ENCODE measurements at places on chromosomes 5 and 9. TPM values are rescaled to one million over a fixed set of nuclear protein-coding genes. Genes with fewer than 3 reads are reported as not detected.

- no peak overlapping the region for H3K4me3 ChIP-seq
- H3K27me3 ChIP-seq = no peaks in the 10 kb centered on the region
- no peak overlapping the region for H3K27ac ChIP-seq
- H3K36me3 ChIP-seq = no peaks in the 10 kb centered on the region
- H3K4me1 ChIP-seq = peaks cover 58% of the 10 kb centered on the region
Observed at GRCh38 chr5:32156635-32157034, 17.5 kb downstream of the GOLPH3 start.

DNA sequence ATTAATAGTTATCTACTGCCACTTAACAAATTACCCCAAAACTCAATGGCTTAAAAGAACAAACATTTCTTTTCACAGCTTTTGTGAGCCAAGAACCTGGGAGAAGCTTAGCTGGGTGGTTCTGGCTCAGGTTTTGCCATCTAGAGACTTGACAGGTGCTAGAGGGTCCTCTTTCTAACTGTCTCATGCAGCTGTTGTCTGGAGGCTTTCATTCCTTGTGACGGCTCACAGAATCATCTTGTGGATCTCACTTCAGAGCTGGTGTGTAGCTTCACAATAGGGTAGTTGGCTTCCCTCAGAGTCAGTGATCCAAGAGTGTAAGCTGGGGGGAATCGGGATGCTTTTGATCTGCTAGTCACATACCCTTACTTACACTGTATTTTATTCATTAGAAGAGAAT is 81.2 kb upstream of the APC start:
- H3K27me3 ChIP-seq = no peaks in the 10 kb centered on the region
- H3K27ac ChIP-seq = no peak overlapping the region
- DNase-seq = no peak
- no peaks in the 10 kb centered on the region for H3K36me3 ChIP-seq
- no peaks in the 10 kb centered on the region for H3K4me1 ChIP-seq

- H3K27ac ChIP-seq = no peak overlapping the region
- H3K4me3 ChIP-seq = no peak overlapping the region
- H3K36me3 ChIP-seq = no peaks in the 10 kb centered on the region
- DNase-seq = no peak
- no peaks in the 10 kb centered on the region for H3K27me3 ChIP-seq
Observed at GRCh38 chr5:17839848-17840247, 205.6 kb downstream of the TAF11L14 start.

Gene SLC46A2
- not detected for total RNA-seq

- DNase-seq = peak; percentile 61
- peaks cover 20% of the 10 kb centered on the region for H3K4me1 ChIP-seq
- H3K27me3 ChIP-seq = no peaks in the 10 kb centered on the region
- peaks cover 5% of the 10 kb centered on the region for H3K36me3 ChIP-seq
- H3K4me3 ChIP-seq = peak overlapping the region; percentile 82
- H3K27ac ChIP-seq = peak overlapping the region; percentile 91
Observed at GRCh38 chr5:142012186-142012785, 541 bp downstream of the GNPDA1 start.

DNA sequence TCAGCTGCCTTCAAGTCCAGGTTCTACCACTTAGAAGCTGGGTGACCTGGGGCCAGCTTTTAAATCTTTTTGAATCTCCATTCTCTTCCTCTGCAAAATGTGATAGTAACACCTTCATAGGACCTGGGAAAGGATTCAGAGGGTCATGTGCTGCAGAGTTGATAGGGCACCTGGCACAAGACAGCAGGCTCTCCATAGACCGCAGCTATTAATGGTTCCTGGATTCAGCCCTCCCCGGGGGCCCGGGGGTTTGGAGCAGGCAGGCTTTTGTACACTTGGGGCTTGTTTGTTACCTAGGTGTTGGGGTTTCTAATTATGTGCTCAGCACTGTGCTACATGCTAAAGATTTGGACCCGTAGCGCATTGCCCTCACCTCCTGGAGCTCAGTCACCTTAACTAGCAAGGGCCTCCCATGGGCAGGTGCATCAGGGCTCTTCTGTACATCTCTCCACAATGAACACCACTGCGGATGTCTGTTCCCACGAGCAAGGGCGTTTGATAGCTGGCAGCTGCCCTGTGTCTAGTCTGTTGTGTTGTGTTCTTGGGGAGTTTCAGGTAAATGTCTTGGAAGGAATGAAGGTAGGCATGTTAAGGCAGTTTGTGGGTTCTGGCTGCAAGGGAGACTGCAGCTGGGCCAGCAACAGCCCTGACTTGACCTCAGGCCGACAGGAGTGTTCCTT is 12.1 kb downstream of the PRRC2B start:
- no peaks in the 10 kb centered on the region for H3K36me3 ChIP-seq
- H3K27me3 ChIP-seq = no peaks in the 10 kb centered on the region
- no peak for DNase-seq
- H3K4me1 ChIP-seq = peaks cover 100% of the 10 kb centered on the region
- peak overlapping the region; percentile 90 for H3K27ac ChIP-seq

DNA sequence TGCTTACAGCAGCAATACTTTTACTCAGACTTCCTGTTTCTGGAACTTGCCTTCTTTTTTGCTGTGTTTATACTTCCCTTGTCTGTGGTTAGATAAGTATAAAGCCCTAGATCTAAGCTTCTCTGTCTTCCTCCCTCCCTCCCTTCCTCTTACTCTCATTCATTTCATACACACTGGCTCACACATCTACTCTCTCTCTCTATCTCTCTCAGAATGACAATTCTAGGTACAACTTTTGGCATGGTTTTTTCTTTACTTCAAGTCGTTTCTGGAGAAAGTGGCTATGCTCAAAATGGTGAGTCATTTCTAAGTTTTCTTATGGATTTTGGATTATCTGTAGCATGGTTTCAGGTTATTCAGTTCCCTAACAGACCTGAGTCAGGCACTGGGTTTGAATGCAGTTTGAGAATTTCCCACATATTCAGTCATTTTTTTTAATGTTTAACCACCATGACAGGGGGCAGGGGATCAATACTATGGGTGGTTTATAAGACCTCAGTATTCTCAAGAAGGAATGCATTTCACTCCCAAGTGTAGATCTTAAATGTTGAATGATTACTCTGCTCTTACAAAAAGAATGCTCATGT is at the start of gene IL7R:
Gene IL7R, plus strand, starts transcription at position 127 of the 587 bp plus-strand sequence. Its CDS starts 87 bp downstream, at position 214.
- H3K27ac ChIP-seq = no peak within 1 kb of the TSS
- no peaks in the 10 kb centered on the region for H3K4me1 ChIP-seq
- no peaks in the 10 kb centered on the region for H3K36me3 ChIP-seq
- no peak within 1 kb of the TSS for H3K4me3 ChIP-seq
- DNase-seq = no peak
- no peaks in the 10 kb centered on the region for H3K27me3 ChIP-seq

DNA sequence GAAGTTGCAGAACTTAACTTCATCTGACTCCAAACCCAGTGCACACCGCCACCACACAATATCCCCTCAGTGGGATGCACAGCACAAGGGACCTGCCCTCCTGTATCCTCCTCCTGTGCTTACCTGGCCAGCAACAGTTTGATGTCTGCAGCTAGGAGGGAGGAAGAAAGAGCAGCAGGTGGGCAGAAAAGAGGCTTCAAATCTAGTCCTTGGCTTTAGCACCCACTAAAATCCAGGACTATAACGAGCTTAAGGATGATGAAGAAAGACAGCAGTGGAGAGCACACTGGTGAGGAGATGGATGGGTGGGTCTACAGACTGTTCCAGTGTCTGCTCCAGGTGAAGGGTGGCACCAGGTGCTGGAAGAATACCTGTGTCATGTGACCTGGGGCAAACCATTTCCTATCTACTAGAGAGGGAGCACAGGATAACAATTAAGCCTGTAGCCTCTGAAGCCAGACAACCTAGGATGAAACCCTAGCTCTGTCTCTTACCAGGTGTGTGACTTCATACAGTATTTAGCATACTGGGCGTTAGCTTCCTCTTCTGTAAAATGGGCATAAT is 100.0 kb downstream of the SH3TC2 start:
- H3K36me3 ChIP-seq = no peaks in the 10 kb centered on the region
- peaks cover 29% of the 10 kb centered on the region for H3K4me1 ChIP-seq
- no peak for DNase-seq
- no peak overlapping the region for H3K27ac ChIP-seq
- H3K27me3 ChIP-seq = no peaks in the 10 kb centered on the region

- no peaks in the 10 kb centered on the region for H3K4me1 ChIP-seq
- H3K27me3 ChIP-seq = no peaks in the 10 kb centered on the region
- no peak overlapping the region for H3K4me3 ChIP-seq
- peak; percentile 25 for DNase-seq
- H3K27ac ChIP-seq = peak overlapping the region; percentile 65
Observed at GRCh38 chr5:142281008-142281367, 43.8 kb downstream of the SPRY4 start.

GRCh38 chr5:16736158-16736995 is 119.6 kb upstream of the RETREG1 start:
- no peak overlapping the region for H3K4me3 ChIP-seq
- no peaks in the 10 kb centered on the region for H3K36me3 ChIP-seq
- DNase-seq = no peak

Data from psoas muscle (tissue), 8 donors.